Upper lobe of left lung (tissue), 6 donors: ENCODE measurements at places on chromosomes 2 and 18. TPM values are rescaled to one million over a fixed set of nuclear protein-coding genes. Genes with fewer than 3 reads are reported as not detected.
A peak's percentile ranks its signal among the peaks of the same experiment; 100 is the strongest.

DNA sequence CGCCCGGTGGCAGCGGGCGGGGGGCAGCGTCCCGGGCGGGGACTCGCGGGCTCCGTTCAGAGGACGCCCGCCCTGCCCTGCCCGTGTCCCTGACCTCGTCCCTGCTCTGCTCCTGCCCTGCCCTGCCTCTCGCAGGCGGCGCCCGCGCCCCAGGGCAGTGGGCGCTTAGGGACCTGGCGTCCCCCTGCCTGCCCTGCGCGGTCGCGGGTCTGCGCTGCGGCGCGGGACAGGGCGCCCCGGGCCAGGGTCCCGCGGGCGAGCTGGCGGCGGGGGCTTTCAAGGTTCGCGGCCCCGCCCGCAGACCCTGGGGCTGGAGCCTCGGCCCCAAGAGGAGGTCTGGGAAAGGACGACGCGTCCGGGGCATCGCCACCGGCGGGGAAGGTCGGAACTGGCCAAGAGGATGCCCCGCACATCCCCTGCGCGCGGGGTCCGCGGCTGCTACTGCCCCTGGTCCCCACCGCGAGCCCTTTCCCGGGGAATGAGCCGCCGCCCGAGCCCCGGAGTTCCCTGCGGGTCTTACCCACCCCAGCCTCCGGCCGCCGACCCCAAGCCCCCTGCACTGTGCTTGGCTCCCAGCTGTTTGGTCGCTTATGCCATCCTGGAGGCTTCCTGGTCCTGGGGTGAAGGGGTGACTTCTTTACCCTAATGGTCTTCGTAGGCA is 679 bp downstream of the RNF144A start:
- peaks cover 14% of the 10 kb centered on the region for H3K4me1 ChIP-seq
- no peak for DNase-seq
- peak overlapping the region; percentile 59 for H3K27ac ChIP-seq
- H3K27me3 ChIP-seq = no peaks in the 10 kb centered on the region
- no peaks in the 10 kb centered on the region for H3K36me3 ChIP-seq
- peak overlapping the region; percentile 86 for H3K4me3 ChIP-seq

DNA sequence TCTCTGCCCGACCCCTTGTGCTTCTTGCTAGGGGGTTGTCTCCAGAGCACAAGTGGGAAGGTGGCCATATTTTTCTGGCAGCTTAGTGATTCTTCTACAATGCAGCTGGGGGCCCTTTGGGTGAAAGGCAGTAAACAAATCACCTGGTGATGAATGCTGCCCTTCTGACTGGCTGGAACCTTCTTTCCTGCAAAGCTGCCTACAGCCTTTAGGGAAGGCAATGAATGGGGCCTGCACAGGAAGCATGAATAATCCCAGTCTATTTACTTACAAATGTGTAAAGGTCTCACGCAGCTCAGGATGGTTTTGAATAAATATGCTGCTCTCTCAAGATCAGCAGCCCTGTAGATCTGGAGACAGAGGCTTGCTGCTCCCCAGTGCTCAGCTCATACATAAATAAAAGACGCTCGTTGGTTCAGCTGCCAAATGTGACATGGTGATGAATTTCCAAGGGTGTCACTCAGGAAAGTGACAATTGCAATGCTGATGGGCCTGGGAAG is 289.2 kb downstream of the TDRD15 start:
- H3K4me1 ChIP-seq = no peaks in the 10 kb centered on the region
- H3K36me3 ChIP-seq = no peaks in the 10 kb centered on the region
- no peak overlapping the region for H3K27ac ChIP-seq
- no peak overlapping the region for H3K4me3 ChIP-seq
- DNase-seq = no peak

- H3K4me1 ChIP-seq = peaks cover 17% of the 10 kb centered on the region
- no peak for DNase-seq
- H3K4me3 ChIP-seq = no peak overlapping the region
Observed at GRCh38 chr2:44804406-44805265, 136.9 kb upstream of the SIX3 start.

- H3K27ac ChIP-seq = peak overlapping the region; percentile 95
- H3K4me3 ChIP-seq = peak overlapping the region; percentile 71
- peak; percentile 88 for DNase-seq
- H3K36me3 ChIP-seq = no peaks in the 10 kb centered on the region
Observed at GRCh38 chr2:188292348-188293239, 920 bp downstream of the GULP1 start.

GRCh38 chr18:24443870-24444269 is 16.6 kb upstream of the HRH4 start:
- H3K36me3 ChIP-seq = peaks cover 20% of the 10 kb centered on the region
- no peak overlapping the region for H3K4me3 ChIP-seq
- no peak overlapping the region for H3K27ac ChIP-seq
- no peak for DNase-seq
- H3K4me1 ChIP-seq = no peaks in the 10 kb centered on the region

The MSTN gene
- not detected for total RNA-seq
